ENCODE measurements at places on chromosomes 12 and 14. TPM values are rescaled to one million over a fixed set of nuclear protein-coding genes. Genes with fewer than 3 reads are reported as not detected.
A peak's percentile ranks its signal among the peaks of the same experiment; 100 is the strongest.

GRCh38 chr12:50363141-50363540 is 33.3 kb downstream of the FAM186A start:
- DNase-seq: no peak

DNA sequence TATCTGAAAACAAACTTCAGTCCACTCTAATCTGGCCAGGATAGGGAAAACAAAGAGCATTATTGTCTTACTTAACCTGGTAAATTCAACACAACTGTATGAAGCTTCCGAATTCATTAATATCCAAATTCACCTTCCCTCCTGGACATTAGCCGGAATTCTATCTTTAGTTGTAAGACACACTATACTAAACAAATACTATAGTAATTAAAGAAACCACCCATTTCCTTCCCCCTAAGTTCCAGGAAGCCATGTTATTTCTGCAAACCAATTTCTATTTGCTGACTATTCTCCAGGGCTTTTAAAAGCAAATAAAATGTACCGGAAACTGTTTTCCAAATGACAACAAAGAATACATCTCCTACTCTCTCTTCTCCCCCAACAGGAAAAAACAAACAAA is 122.7 kb upstream of the MDM1 start:
- DNase-seq: no peak

DNA sequence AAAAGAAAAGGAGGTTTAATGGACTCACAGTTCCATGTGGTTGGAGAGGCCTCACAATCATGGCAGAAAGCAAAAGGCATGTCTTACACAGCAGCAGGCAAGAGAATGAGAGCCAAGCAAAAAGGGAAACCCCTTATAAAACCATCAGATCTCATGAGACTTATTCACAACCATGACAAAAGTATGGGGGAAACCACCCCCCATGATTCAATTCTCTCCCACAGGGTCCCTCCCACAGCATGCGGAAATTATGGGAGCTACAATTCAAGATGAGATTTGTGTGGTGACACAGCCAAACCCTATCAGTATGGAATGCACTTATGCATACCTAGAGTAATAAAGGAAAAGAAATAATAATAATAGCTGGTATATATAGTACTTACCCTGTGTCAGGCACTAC is 4.5 kb upstream of the GLIPR1 start:
- no peak for DNase-seq

DNA sequence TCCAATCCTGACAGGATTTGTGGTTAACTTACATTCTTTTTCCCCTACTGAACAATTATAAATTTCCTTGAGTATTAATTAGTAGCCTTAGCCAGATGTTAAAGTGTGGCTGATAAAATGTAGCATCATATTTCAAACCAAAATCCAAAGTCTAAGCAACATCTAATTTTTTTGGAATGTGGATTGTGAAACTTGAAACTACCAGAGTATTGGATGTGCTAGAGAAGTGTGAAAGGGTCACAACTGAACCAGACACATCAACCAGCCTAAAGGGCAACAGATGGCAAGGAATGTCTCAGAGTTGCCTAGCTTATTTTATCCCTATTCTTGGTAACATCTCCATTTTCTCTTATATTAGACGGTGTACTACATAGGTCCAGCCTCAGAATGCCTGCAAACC is 153.1 kb upstream of the DCN start:
- no peak for DNase-seq

GRCh38 chr14:49966971-49967630 is 74.2 kb downstream of the ARF6 start:
- no peak for DNase-seq

GRCh38 chr12:52517005-52517835 is 3.0 kb downstream of the KRT5 start:
- DNase-seq: peak; percentile 66

DNA sequence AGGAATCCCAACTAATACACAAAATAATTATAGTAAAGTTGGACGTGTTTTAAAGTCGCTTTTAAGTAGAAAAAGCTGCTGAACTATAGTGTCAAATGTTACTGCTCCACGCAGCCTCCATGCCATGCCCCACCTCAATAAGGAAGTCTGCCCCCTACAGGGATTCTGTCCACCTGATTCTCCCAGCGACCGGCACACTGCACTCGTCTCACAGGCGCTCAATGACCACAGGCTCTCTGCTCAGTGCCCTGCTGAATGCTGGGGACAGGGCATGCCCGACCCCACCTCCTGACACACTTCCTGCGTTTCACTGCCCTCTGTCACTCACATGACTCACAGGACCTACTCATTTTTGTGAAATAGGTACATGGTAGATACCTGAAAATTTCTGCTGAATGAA is 48.9 kb downstream of the BDKRB1 start:
- no peak for DNase-seq

- DNase-seq: no peak
Observed at GRCh38 chr14:33257796-33258195, 319.1 kb downstream of the NPAS3 start.

DNA sequence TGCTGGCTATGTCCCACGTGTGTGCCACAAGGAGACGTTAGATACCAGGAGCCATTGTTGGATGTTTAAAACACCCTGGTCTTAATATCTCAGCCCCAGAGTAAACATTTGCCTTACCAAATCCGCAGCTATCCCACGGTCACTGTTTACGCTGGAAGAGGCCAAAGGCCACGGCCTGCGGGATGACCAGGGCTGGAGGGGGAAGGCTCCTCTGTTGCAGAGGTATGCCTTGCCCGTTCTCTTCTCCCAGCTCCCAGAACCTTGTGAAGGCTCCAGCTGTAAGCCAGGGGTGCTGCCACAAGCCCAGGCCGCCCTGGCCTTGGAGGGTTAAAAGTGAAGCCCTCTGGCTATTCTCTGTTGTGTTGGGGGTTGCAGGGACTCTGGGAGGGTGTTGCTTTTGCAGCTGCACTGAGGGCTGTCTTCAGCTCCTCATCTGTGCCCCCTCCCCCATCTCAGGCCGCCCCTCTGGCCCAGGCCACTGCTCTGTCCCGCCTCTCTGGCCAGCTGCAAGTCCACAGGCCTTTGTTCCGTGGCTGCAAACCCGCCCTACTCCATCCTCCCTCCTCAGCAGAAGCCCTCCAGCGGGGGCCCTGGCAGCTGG is 2.5 kb downstream of the PLEKHG3 start:
- DNase-seq: no peak

GRCh38 chr12:65937161-65937641 is 112.9 kb downstream of the HMGA2 start:
- DNase-seq: no peak

DNA sequence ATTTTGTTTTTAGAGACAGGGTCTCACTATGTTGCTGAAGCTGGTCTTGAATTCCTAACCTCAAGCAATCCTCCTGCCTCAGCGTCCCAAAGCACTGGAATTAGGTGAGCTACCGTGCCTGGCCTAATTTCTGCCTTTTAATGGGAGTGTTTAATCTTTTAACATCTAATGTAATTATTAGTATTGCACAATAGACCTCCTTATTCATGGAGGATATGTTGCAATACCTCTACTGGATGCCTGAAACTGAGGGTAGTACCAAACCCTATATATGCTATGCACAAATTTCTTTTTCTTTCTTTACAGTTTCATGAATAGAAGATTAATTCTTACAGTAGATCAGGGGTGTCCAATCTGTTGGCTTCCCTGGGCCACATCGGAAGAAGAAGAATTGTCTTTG is 47.8 kb downstream of the MYRFL start:
- DNase-seq: no peak

DNA sequence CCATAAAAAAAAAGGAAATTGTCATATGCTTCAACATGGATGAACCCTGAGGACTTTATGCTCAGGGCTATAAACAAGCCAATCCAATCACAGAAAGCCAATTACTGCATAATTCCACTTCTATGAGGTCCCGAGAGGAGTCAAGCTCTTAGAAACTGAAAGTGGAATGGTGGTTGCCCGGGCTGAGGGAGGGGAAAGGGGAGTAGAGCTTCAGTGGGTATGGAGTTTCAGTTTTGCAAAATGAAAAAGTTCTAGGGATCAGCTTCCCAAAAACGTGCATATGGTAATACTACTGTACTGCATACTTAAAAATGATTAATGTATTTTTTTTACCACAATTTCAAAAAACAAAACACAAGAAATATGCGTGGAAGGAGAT is 52.0 kb downstream of the RNF34 start:
- DNase-seq: no peak

- DNase-seq: no peak
Observed at GRCh38 chr12:5713599-5714081, 231.4 kb downstream of the ANO2 start.

DNA sequence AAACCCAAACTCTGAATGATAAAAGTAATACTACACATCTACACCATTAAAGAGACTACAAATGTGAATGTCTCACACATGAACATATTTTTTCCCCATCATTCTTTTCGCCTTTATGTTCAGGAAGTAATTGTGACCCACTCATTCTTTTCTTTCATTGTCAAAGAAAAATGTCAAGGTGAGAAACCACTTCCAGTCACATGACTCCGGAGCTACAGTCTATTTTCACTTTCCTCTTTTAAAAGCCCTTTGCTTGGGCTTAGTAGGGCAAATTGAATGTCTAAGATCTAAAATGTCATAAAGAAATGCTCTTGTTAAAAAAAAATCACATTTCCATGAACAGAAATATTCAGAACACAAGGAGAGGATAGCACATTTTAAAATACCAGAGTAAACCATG is 461.3 kb downstream of the SOX5 start:
- DNase-seq: no peak

GRCh38 chr14:56208520-56208919 is 90.3 kb downstream of the PELI2 start:
- DNase-seq: no peak

DNA sequence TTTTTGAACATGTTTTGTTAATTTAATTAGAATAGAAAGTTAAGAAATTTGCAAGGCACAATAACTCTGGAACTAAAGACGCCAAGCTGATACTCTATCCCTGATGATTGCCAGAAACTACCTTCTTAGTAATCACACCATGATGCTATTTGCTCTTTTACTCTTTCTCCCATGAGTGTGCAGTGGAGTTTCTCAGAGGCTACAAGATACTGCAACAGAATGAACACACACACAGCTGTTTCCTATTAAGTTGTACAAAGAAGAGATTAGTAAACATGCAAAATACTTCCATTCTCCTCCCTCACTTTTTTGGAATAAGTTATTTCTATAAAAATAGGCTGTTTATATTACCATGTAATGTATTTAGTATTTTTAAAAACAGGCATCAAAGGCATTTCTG is 1367.5 kb downstream of the AACS start:
- no peak for DNase-seq

Gene CATSPERB
- polyA plus RNA-seq: 1.1 TPM

Gene REM2
- polyA plus RNA-seq: 0.04 TPM

Gene IL23A
- polyA plus RNA-seq: 1.6 TPM

Gene ZFYVE1
- 10.6 TPM for polyA plus RNA-seq

Gene CLEC4D
- not detected for polyA plus RNA-seq

Gene TECPR2
- polyA plus RNA-seq: 8.3 TPM

Gene C3AR1
- 0.57 TPM for polyA plus RNA-seq

Gene ACSM4
- not detected for polyA plus RNA-seq

Gene CLEC1B
- polyA plus RNA-seq: not detected

Gene CLEC6A
- not detected for polyA plus RNA-seq

Gene PSME1
- 176 TPM for polyA plus RNA-seq

Gene TDG
- polyA plus RNA-seq: 27.1 TPM

Gene SLC16A7
- 0.88 TPM for polyA plus RNA-seq
